ENCODE measurements at places on chromosomes 5 and 9.

DNA sequence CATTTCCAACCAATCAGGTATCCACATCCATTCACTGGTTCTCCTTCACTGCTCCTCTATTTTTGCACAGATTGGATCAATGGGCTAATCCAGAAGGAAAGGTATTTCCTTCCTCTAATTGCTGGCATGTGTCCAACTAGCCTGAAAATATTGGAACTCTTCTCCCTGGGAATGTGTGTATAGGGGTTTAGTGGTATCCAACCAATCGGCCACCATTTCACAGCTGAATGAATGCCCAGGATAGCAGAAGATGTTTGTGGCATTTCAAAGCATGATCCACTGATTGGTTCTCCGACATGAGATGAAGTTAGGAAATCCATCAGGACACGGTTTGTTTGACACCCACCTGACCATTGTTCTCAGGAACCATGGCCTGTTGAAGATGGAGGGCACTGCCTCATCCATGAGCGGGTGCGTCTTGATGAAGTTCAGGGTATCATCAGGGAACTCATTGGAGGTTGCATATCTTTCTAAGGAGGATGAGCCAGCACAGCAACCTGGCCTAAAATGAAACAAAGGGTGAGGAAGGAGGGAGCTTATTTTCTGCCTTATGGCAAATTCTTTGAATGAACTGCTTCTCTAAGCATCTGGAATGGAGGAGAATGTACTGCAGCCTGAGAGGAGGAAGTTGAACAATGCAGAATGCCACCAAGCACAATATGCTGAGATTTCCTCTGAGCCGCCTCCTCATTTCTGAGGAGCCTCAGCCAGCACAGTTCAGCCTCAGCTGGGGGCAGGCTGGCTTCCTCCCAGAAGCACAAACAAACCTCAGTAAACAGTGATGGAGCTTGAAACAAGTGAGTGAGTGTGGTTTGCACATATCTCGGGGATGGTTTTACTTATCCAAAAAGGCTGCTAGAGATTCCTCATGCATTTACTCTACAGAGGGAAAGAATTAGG is 94.6 kb downstream of the SEMA6A start:
- no peak for DNase-seq

DNA sequence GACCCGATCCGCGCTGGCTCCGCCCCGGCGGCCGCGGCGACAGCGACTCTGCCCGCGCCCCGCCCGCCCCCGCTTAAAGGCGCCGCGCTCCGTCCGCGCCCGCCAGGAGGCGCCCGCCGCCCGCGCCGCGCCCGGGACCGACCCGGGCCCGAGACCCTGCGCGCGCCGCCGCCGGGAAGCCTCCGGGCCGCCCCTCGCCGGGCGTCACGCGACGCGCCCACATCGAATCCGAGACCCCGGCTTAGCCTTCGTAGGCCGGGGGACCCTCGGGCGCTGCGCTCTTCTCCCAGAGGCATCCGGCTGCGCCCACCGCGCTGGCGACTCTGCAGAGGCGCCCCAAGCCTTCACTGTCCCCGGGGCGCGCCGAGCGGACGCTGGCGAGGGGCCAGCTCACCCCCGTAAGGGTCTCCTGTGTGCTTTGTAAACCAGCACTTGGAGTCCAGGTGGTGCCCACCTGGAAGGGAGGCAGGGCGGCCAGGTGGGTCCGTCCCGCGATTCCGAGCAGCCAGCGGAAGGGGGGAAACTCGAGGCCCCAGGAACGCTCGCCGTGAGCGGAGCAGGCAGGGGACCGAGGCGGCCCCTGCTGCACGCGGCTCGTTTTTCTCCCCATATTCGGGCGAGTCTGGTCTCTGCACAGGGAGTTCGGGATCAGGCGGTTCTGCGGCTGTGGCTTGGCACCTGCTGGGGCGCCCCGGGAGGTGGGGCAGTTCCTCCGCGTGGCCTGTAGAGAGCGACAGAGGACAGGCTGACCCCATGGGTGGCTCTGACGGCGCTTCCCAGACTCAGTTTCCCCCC is 423 bp upstream of the ABCA2 start:
- no peak for DNase-seq

GRCh38 chr5:131316822-131317221 is 53.0 kb downstream of the CDC42SE2 start:
- no peak for DNase-seq

GRCh38 chr5:58967597-58968281 is 384.9 kb downstream of the RAB3C start:
- no peak for DNase-seq

DNA sequence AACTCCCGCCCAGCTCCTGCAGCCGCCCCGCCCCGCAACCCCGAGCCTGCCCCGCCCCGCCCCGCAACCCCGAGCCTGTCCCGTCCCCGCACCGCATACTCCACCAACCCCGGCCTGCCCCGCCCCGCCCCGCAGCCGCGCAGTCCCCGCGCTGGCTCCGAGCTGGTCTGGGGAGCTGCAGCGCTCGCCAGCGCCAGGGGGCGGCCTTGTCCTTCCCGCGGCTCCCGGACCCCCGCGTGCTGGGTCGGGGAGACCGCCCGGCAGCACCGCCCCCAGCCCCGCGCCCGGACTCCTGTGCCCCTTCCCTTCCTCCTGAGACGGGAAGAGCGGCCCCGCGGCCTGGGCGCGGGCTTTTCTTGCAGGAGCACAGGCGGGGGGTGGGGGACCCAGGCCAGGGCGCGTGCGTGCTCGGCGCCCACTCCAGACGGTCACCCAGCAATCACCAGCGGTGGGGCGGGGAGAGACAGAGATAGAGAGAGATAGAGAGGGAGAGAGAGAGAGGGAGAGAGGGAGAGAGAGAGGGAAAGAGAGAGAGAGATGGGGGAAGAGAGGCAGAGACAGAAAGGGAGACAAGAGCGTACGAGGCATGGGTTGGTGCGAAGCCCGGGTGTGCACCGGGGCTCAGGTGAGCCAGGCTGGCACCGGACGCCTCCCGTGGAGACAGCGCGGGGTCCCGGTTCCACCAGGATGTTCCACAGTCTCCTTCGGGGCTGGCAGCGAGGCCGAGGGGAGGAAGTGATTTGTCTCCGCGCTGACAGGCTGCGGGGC is 14.7 kb upstream of the TMEM250 start:
- DNase-seq = no peak

DNA sequence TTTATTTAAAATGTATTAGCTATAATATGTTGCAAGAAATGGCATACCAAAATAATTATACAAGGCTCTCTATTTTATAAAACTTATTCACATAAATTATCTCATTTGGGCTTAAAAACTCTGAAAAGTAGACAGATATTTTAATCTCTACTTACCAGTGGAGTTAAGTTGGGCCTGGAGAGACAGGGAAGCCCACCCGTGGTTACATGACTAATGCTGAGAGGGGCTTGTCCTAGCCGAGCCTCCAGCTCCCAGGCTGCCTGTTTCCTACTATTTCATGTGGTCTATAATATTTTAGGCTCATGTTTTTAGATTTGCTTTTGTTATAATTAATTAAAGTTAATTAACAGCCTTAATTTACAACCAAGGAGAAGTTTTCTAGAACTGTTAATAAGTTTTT is 20.9 kb upstream of the ASPN start:
- no peak for DNase-seq

- DNase-seq = no peak
Observed at GRCh38 chr9:6779417-6780241, 21.9 kb downstream of the KDM4C start.

- DNase-seq = no peak
Observed at GRCh38 chr9:79573412-79573923, 1.7 kb downstream of the TLE4 start.
